ENCODE measurements at places on chromosomes 2 and 18.

- no peak for DNase-seq
Measured at GRCh38 chr2:96665083-96665569, 22.6 kb downstream of the FER1L5 start.

- DNase-seq: no peak
Measured at GRCh38 chr2:205066081-205066480, 520.8 kb downstream of the PARD3B start.

- peak; percentile 13 for DNase-seq
Measured at GRCh38 chr2:158651358-158652057, 143.6 kb upstream of the DAPL1 start.

GRCh38 chr2:241773511-241774418, 2.9 kb upstream of the GAL3ST2 start:
- DNase-seq: no peak

- DNase-seq: no peak
Measured at GRCh38 chr2:191349990-191350389, 104.8 kb downstream of the MYO1B start.

DNA sequence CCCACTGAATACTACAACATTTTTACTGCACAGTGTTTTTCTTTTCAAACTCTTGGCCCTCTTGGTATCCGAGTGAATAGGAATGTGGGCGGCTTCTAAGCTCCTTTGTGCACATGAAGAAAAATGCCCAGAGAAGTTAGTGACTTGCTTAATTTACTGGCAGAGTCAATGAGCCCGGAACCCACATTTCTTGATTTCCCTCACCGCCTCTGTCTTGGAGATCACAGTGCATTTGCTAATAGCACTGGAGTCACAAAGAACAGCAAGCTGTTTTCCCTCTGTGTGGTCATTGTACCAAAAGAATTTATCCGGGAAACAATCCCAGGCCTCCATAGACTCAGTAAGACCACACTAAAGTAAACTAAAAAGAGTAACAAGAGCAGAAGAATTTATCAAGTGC, 18.9 kb downstream of the STON1 start:
- DNase-seq: no peak

- DNase-seq: no peak
Measured at GRCh38 chr2:120452945-120453634, 107.2 kb downstream of the INHBB start.

- no peak for DNase-seq
Measured at GRCh38 chr2:49426996-49427395, 272.7 kb upstream of the FSHR start.

DNA sequence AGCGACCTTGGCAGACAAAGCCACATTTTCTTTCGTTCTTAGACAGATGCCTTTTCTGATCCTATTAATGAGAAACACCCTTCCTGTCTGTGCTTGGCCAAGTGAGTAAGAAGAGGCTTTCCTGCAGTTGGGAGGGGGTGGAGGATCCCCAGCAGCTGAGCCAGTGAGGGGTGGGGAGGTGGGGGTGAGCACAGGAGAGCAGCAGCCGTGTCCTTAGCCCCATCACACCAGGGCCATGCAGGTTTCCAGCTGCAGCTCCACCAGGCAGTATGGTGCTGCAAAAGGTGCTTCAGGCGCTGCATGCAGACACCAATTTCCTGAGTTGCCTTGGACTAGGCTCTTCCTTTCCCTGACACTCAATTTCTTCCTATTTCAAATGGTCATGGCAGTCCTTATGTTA, 123.3 kb upstream of the SIX2 start:
- no peak for DNase-seq

DNA sequence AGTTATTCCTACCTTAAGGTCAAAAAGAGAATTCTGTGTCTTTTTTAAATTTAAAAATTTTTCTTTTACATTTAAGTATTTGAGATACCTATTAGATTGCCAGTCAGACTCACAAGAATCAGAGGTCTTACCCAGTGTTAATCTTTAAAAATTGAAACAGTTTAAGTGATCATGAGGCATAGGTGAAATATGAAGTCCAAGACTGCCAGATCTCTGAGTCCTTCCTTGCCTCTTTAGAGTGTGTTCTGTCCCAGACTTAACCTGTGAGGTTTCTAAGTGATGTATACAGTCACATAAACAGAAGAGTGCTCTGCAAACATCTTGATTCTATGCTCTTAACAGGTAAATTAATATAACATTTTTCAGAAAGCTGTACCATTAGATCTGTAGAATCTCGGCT, 40.6 kb downstream of the ACTR3 start:
- DNase-seq: no peak

GRCh38 chr18:54278615-54279014, 9.3 kb downstream of the POLI start:
- DNase-seq: no peak

DNA sequence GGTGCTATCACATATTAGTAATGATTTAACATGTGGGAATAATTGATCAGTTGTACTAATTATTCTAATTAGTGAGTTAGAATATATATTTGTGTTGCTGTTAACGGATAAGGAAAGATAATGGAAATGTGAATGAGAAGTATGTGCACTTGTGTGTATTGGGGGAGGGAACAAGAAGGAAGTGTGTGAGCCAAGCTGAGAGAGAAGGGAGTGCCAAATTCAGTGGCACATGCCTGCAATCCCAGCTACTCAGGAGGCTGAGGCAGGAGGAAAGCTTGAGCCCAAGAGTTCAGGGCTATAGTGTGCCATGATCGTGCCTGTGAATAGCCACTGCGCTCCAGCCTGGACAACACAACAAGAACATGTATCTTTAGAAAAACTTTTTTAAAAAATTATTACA, 9.3 kb downstream of the BARD1 start:
- no peak for DNase-seq

- no peak for DNase-seq
Measured at GRCh38 chr2:203898657-203899056, 31.1 kb downstream of the CTLA4 start.

GRCh38 chr2:88331239-88331638, 121.3 kb downstream of the FOXI3 start:
- no peak for DNase-seq

DNA sequence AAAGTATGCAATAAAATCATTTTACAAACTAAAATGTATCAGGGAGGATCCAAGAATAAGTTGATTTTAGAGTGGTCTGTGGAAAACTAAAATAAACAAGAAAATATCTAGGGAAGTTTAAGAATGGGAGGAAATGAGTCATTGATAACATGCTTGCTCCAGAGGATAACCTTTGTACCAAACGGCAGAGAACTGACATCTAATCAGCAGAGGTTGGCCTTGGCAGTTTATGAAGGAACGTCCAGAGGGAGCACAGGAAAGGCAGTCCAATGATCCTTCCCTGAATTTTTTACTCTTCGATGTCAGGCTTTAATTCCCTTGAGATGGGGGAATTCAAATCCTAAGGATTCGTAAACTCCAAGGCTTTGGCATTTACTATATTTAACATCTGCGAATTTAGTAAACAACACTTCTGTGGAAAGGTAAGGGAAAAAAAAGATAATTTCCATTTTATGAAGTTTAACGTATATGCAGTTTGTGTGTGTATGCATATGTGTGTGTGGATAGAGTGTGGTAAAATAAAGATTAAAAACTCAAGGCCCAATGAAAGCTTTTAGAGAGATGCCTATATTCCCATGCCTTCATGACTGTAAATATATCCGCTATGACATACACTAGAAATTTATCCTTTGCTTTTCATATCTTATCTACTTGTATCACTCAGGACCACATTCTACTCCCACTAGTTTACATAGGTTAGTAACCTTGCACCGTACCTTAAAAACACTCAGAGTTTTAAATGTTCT, 8.7 kb upstream of the INPP1 start:
- DNase-seq: no peak

DNA sequence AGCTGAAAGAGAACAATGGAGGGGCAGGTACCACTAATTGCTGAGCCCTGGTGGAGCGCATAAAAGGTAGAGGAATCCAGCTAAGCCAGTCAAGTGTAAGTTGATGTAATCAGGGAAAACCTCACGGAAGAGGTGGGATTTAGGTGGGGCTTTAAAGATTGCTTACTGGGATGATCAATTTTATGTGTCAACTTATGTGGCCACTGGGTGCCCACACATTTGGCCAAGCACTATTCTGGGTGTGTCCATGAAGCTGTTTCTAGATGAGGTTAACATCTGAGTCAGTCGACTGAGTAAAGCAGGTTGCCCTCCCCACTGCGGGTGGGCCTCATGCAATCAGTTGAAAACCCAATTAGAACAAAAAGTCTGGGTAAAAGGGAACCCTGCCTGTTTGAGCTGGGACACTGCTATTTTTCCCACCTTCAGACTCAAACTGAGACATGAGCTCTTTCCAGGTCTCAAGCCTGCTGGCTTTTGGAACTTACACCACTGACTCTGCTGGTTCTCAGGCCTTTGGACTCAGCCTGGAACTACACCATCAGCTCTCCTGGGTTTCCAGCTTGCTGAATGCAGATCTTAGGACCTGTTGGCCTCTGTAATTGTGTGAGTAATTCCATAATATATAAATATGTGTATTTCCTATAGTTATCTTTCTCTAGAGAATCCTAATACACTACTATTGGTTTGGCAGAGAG, 67.3 kb downstream of the MYO5B start:
- DNase-seq: no peak

- no peak for DNase-seq
Measured at GRCh38 chr2:217798191-217798590, 204.6 kb downstream of the TNS1 start.

DNA sequence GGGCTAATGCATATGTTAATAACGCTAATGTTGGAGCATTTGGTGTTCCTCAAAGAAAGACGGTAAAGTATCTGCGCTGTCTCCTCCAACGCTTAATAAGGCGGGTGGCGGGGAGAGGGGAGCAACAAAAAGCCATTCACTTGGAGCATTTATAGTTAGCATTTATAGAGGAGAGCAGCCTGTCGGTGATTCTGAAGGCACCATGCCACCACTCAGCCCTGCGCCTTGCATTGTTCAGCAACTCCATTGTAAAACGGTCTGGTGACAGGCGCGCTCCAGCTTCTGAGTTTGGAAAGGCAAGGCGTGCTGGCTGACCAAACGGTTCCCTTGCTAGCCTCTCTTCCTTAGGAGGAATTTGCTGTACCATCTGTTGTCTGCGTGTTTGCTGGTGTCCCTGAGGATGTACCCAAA, 83.9 kb downstream of the LYPD1 start:
- no peak for DNase-seq
